Chondrocyte (in vitro differentiated cells): ENCODE measurements at places on chromosomes 6 and 20. TPM values are rescaled to one million over a fixed set of nuclear protein-coding genes. Genes with fewer than 3 reads are reported as not detected.

DNA sequence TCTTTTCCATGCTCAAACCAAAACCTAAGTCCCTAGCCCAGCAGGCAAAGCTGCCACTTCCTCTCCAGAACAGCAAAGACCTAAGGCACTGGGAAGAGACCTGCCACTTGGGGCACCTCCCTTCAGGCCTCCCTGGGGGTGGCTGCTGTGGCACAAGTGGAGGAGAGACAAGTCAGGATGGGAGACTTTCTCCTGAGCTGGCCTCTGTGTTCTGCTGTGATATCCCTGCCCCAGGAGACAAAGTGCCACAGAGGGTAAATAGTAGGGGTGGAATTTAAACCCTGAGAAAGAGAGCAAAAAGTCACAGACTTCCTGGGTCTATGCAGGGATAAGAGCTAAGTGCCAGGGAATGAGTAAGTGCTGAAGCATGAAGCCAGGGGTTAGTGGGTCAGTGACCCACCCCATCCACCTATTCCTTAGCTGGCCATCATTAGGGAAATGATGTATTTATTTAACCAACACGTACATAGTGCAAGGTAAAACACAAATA, 84.2 kb downstream of the MRPL14 start:
- peak; percentile 58 for DNase-seq

DNA sequence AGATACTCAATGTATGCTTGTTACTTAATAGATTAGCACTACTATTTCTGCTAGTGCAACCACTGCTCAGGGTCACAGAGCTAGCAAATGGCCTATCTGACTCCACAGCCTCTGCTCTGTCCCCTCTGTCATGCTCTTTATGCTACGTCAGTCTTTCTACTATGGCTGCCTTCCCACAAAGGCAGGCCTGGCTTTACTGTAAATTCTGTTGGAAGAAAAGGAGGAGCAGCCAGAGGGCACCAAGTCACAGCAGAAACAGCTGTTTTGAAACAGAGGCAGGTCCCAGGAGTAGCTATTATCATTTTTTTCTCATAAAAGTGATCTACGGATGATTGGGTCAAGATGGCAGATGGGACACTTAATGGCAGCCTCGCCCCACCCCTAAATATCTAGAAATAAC, 10.0 kb upstream of the ELMO2 start:
- DNase-seq, result no peak

- DNase-seq, result no peak
Observed at GRCh38 chr6:144347448-144347759, 62.3 kb downstream of the UTRN start.

- no peak for DNase-seq
Observed at GRCh38 chr6:158017621-158018040, 36.0 kb downstream of the SYNJ2 start.

The HCRTR2 gene
- not detected in 3 replicates for total RNA-seq

GRCh38 chr20:48550814-48551213, 277.0 kb downstream of the PREX1 start:
- no peak for DNase-seq

The TAGAP gene
- total RNA-seq, result not detected in 3 replicates

The MYL9 gene
- total RNA-seq, result 237 to 1,930 TPM (median 1,885 TPM) in 3 replicates

The FOXA2 gene
- not detected in 3 replicates for total RNA-seq
